ENCODE measurements at places on chromosomes 7 and 10.

GRCh38 chr10:24346877-24347519 lies 138.1 kb downstream of the KIAA1217 start:
- DNase-seq = no peak

DNA sequence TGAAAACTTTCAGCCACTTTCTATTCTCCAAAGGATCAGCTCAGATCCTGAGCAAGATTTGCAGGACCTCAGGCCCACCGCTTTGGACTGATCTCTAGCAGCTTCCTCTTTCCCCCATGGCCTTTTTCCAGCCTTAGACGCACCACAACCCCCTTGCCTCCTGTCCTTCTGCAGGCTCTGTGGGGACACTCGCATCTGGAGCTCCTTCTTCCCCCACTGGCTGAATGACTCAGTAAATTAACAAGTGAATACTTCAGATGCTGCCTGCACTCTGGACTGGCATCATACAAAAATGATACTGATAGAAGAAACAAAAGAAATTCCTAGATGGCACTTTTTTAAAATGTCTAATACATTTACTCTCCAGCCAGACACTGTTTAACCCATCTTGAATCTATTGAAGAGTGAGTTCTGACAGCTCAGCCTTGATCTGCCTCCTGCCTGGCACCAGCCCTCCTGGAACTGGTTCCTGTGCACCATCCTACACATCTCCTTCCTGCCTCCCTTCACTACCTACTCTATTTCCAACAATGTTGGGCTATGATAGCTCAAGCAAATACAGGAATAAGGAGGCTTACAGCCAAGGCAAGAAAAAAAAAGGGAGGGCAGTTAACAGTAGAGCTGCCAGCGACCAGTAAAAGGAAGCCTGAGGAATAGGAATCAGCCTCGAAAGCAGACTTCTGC lies 3.3 kb downstream of the FRMPD2 start:
- no peak for DNase-seq

GRCh38 chr7:96526496-96526895 lies 183.2 kb downstream of the SEM1 start:
- no peak for DNase-seq

DNA sequence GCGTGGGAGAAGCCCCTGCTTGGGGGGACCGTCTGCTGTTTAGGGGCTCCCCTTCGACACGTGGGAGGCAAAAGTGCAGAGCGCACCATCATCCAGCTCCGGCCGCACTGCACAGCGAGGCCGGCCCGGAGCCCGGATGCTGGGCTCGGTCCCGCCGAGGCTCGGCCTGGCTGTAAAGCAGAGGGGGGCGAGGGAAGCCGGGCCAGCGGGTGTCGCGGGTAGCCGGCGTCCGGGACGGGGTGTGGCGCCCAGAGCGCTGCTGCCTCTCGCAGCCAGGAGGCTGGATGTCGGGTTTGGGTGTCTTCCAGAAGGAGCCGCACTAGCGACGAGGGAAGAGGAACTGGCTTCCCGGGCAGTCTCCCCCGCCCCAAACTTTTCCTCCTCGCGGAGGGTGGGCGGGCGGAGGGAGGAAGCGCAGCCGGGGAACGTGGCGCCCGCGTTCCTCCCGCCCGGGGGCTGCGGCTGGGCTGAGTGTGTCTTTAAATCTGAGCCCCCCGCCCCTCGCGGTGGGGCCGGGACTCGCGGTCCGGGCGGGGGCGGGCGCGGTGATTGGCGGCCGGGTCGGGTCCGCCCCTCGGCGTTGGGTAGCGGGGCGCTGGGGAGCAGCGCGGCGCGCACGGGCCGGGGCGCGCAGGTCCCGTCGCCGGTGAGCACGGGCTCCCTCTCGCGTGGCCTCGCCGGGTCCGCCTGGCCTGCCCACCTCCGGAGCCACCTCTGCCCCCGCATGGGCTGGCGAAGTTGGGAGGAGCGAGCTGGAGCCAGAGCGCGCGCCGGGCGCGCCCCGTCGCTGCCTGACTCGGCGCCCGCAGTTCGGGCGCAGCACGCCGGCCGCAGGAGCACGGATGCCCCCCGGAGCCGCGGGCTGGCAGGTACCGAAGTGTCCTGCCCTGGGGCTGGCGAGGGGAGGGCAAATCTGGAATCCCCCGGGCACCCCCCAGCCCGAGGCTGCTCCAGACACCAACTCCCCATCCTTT lies at the start of gene PALD1:
Gene PALD1, plus strand, starts transcription at position 577 of the 974 bp plus-strand sequence. CDS start 47,185 bp downstream, outside the sequence.
- DNase-seq = no peak

GRCh38 chr10:61701706-61702105 lies 39.0 kb downstream of the CABCOCO1 start:
- DNase-seq = no peak

DNA sequence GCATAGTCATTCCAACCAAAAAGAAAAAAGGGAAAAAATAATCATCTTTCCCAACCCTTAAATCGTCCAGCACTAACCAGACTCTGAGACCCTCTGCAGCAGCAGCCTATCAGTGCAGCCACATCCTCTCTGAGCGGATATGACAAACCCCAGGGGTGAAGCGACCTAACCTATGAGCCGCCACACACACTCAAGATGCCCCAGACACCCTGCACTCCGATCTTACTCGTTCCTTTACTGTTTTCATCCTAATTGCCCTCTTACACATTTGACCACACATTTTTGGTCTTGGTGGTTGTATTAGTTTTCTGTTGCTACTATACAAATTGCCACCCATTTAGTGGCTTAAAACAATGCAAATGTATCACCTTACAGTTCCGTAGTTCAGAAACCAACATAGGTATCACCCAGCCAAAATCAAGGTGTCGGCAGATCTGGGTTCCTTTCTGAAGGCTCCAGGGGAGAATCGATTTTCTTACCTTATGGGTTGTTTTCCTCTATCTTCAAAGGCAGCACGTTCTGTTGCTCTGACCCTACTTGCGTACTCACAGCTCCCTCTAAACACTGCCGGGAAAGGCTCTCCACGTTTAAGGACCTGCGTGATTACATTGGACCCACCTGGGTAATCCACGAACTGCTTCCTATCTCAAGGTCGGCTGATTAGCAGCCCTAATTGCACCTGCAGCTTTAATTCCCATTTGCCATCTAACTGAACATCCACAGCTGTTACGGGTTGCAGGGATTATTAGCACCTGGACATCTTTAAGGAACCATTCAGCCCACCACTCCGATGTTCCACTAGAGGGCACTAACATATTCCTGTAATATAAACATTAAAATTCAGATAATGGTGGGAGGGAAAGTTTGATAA lies 37.3 kb upstream of the PRSS1 start:
- peak; percentile 58 for DNase-seq

DNA sequence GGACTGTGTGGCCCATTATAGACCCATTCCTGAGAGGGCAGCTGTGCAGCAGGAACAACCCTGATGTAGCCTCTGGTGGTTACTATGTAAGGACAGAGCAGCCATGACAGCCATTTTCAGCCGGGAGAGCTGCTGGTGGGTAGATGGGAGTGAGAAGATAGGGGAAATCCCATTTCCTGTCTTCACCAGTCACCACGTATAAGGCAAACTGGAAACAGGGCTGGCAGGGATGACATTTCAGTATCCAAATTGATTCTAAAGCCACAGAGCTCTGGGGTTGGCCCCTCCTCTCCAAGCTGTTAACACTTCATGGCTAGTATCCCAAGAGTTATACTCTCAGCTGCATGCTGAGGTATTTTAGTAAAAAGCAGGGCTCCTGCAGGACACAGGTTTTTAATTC lies 15.2 kb upstream of the FZD1 start:
- DNase-seq = no peak

DNA sequence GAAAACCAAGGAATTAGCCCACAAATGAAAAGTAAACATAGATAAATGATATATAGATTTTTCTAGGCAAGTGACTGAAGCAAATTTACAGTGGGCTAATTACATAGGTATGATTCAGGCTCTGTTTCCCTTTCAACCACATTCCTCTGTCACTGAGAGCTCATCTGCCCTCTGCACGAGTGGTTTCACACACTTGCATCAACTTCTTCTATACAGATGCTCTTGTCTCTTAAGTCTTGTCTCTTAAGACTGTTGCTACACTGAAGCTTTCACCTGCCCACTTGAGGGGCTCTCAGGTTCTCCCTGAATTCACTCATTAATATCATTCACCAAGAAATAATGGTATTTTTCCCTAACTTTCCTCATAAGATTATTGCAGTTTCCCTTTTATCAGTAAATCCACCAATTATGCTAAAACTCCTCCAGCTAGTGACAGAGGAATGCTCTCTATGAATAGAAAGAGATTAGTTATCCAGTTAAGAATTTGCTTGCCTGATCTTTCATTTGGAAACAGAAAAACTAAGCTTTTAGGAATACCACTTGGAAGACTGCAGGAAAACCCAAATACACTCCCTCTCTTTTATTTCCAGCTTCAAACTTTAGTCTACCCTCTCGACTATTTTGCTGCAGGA lies 95.7 kb downstream of the ELAPOR2 start:
- DNase-seq = no peak

DNA sequence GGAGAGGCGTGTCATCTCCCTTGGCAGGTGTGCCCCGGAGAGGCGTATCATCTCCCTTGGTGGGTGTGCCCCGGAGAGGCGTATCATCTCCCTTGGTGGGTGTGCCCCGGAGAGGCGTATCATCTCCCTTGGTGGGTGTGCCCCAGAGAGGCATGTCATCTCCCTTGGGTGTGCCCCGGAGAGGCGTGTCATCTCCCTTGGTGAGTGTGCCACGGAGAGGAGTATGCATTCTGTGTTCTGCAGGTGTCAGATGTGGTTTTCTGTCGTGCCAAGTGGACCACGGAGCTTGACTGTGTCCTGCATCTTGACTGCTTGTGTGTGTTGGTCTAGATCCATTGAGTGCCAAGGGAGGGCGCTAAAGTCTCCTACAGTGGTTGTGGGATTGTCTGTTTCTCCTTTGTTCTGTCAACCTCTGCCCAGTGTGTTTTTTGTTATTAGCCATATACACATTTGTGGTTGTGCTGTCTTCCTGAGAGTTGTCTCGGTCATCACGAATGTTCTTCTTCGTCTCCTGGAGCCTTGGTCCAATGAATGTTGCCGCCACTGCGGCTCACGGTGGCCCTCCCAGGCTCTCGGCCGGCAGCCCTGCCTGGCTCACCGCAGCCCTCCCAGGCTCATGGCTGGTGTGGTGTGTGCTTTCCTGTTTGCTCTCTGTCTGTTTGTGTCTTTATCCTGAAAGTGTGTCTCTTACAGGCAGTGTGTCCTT lies 96.8 kb downstream of the INPP5A start:
- no peak for DNase-seq

GRCh38 chr10:128567551-128567950 lies 441.3 kb upstream of the MKI67 start:
- DNase-seq = no peak

- DNase-seq = no peak
Measured at GRCh38 chr7:99326408-99326782, 697 bp downstream of the ARPC1A start.

All from NCI-H187 (cell line).